ENCODE measurements at places on chromosomes 6 and 20. TPM values are rescaled to one million over a fixed set of nuclear protein-coding genes. Genes with fewer than 3 reads are reported as not detected.

The ID1 gene
- total RNA-seq = 5.3 TPM

The RAET1L gene
- not detected for total RNA-seq

The SLC22A2 gene
- not detected for total RNA-seq

The INSM1 gene
- total RNA-seq = not detected

The FNDC1 gene
- not detected for total RNA-seq

The CST4 gene
- not detected for total RNA-seq

The MYCT1 gene
- total RNA-seq = not detected

The DNAH8 gene
- total RNA-seq = 0.03 TPM

The PCK1 gene
- not detected for total RNA-seq

The SIRPA gene
- 0.05 TPM for total RNA-seq

The PRKN gene
- 0.84 TPM for total RNA-seq

The FRMD1 gene
- not detected for total RNA-seq

The OPN5 gene
- total RNA-seq = not detected

The ADGB gene
- total RNA-seq = not detected

The IMPG1 gene
- total RNA-seq = not detected

The SIGLEC1 gene
- total RNA-seq = not detected

DNA sequence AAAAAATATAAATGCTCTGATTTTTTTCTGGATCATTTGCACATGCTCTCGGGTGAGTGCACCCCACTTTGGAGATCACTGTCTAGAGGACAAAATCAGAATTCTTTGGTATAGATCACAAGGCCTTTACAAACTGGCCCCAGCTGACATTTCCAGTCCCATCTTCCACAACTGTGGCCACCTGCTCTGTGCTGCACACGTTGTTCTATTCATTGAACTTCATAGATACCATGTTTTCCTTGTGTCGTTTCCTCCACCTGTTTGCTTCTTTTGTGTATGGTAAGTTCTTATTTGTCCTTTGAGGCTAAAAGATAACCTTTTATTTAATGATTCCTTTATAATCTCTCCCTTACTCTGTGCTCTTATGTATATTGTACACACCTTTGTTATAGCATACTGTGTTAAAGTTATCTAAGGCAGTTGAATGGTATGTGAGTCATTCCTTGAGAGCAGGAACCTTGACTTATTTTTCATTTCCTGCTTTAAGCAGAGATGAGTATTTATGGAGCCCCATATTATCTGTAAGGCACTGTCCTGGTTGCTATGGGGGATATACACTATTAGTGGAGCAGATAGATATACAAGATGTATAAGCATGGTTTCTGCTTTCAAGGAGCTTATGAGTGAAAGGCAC lies 12.0 kb upstream of the SLC17A5 start:
- peak; percentile 76 for ATAC-seq

DNA sequence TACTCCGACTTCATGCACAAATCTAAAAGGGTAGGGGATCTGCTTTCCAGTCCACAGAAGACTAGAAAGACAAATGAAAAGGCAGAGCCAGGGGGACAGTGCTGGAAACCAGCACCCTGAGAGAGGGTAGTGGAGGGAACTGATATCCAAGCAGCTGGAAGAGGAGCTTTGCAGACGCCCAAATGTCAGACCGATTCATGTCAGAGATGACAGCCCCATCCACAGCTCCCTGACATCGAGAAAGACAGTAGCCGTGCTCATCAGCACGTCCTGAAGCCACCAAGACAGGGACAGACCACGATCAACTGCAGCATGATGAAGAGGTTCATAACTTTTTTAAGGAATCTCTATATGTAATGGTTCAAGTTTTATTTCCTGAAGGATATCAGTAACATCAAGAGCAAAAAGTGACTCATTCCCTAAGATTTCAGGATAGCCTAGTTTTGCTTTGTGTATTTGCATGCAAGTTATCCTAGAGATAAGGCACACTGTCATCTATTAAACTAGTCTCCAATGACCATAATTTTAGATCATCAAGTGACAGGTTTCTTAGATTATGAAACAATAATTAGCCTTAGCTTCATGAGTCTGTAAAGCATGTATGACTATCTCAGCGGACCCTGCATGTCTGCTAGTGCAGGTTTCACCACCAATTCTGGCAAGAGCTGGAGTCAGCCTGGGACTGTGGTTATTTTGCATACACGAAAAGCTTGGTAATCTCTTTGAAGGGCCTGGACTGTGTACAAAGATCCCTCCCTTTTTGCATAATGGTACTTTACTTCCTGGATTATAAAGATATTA lies 43.0 kb downstream of the PRDM1 start:
- peak; percentile 34 for ATAC-seq

- ATAC-seq = no peak
These were observed 739.4 kb upstream of the FLRT3 start for GRCh38 chr20:15076785-15077184.

GRCh38 chr20:56428410-56428809 lies 16.4 kb downstream of the CASS4 start:
- no peak for ATAC-seq

DNA sequence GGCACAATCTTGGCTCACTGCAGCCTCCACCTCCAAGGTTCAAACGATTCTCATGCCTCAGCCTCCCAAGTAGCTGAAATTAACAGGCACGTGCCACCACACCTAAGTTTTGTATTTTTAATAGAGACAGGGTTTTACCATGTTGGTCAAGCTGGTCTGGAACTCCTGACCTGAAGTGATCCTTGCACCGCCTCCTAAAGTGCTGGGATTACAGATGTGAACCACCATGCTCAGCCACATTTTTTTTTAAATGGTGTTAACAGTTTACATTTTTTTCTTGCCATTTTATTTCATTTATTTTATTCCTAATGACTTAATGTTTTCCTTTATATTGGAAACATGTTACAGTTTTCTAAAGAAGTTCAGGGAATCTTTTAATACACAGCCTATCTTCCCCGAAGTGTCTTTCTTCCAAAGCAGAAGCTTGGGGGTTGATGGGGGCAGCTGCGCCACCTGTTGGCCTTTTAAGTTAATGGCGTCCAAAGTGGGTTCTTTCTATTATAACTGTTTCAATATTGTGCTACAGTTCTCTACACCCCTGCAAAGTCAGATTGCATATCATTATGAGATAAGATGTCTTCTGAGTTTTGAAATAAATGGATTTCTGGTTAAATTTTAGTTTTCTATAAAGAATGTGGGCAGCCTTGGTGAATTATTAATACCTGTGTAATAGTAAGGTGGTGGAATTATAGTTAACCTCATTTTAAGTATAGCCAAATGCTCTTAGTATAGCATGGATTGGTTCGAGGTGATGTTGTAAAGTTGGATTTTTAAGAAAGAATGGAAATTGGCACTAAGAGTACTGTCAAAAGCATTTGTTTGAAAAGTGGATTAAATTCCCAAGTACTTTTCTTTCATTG lies 42.0 kb upstream of the PLCG1 start:
- ATAC-seq = peak; percentile 38

- no peak for ATAC-seq
These were observed 64.5 kb upstream of the SNX9 start for GRCh38 chr6:157758516-157759023.

DNA sequence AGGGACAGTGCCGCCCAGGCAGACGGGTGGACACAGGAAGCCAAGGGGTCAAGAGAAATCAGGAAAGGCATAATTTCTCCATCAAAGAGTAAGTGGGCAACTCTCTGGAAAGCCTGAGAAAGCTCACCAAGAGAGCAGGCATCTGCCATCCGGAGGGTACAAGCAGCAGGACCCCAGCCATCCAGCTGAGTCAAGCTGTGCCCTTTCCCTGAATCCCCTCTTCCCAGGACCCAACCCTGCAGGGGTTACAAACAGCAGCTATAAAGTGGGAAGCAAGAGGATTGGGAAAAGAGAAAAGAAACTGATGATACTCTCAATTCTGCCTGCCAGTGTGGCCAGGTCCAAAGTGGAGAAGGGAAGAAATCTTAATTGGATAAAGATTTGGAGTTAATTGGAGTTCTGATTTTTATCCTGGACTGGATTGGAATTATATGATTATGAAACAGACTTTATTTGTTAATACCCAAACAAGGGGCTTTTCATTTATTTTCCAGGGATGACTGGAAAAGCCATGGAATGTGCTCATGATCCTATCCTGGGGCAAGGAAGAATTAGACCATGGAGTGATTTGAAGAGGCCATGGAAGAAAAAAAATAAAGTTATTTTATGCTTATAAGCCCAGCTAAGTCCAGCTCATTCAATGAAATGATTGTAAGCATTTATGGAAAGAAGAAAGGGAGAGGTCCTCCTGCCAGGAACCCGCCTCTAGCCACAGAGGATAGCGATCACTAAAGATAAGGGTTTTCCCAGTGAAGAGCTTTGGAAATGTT lies 34.9 kb downstream of the NHLRC1 start:
- ATAC-seq = no peak

DNA sequence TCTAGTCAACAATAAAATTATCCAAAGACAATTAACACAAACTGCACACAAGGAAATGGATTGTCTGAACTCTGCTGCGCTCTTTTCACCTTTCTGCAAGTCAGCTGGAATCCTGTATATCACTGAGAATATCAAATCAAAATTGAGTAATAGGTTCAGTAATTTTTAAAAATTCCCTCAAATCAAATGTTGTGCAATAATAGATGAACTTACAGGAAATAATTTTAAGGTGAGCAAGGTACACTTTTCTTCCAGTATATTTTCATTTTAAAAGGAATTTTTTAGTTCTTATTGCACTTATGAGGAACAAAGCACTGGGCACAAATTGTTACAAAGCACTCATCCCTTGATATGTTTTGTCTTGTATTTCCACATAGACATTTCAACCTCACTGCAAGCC lies 1.2 kb downstream of the SAYSD1 start:
- ATAC-seq = no peak

- ATAC-seq = no peak
These were observed 221.9 kb downstream of the TBC1D32 start for GRCh38 chr6:121112356-121112755.

GRCh38 chr20:25125636-25126035 lies 43.7 kb upstream of the VSX1 start:
- no peak for ATAC-seq

DNA sequence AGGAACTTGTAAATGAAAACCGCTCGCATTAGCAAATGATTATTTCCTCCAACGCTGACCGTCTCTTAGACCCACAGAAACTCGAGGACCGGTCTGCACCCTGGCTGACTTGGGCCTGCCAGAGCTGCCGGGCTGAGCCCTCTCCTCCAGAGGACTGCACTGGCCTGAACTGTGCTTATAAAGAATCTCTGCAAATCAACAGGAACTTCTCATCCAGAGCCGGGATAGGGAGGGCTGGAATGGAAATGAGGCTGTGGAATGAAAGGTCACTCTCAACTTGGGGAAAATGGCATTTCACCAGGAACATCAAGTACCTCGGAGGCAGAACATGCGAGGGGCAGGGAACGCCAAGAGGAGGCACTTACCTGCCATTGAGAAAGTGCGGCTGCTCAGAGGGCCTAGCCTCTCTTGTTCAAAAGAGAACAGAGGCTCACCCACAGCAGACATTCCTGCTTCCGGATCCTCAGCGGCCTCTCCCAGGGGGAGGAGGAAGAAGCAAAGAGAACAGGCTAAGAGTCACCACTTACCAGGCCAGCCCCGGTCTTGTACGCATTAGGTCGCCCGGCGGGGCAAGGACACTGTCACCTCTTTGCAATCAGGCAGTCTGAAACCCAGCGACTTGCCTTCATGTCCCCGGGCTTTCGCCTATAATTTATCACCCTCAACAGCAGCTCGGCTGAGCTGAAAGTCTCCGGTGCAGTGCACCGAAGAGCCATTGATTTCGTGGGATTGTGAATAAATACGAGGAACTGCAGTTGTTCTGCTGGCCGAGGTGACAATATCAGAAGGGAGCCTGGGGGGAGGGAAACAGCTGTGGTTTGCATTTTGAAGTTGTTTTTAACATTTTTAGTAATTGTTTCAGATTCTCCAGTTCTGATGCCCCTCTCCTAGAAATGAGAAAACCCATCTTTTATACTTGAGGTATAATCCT lies 37.6 kb downstream of the ZMYND8 start:
- peak; percentile 22 for ATAC-seq

DNA sequence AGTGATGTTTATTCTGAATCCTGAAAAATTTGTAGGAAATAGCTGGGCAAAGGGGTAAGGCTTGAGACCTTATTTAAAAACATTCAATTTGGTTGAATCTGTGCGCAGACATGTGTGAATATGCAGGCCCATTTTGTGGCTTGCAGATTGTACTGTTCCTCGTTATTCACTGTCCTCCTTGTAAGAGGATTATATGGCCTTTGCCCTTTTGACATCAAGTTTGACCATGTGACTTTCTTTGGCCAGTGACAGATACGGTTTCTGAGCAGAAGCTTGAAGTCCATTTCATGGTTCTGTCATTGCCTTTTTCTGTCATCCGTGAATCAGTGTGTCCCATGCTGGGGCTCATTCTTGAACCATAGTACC lies 13.4 kb downstream of the AFDN start:
- peak; percentile 16 for ATAC-seq

GRCh38 chr6:32108094-32108627 lies 977 bp downstream of the TNXB start:
- ATAC-seq = peak; percentile 25

GRCh38 chr6:27901801-27902200 lies 10.4 kb downstream of the OR2B2 start:
- ATAC-seq = no peak

DNA sequence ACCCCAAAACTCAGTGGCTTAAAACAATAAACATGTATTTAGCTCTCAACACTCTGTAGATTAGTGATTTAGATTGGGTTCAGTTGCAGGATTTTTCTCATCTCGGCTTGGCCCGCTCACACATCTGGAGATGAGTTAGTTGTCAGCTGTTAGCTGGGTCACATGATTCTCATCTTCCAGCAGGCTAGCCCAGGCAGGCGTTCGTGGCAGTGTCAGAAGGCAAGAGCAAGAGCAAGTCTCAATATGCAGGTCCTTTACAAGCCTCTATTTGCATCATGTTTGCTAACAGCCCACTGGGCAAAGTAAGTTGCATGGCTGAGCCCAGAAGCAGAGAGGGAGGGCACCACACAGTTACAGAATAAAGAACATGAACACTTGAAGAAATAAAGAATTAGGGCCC lies 83.6 kb upstream of the MYLIP start:
- no peak for ATAC-seq

- no peak for ATAC-seq
These were observed 40.1 kb downstream of the DEFB114 start for GRCh38 chr6:49923826-49924225.

- no peak for ATAC-seq
These were observed 680.2 kb upstream of the AGPAT4 start for GRCh38 chr6:161954077-161954476.

- ATAC-seq = peak; percentile 64
These were observed 103.5 kb downstream of the ATXN1 start for GRCh38 chr6:16657768-16658167.

Measured in activated T-helper 17 cell treated with anti-CD3 and anti-CD28 coated beads, Interleukin-2, amount 50 U/mL, for 72 hours (primary cell).